Left renal pelvis (tissue), 4 donors: ENCODE measurements at places on chromosomes 7 and 10. TPM values are rescaled to one million over a fixed set of nuclear protein-coding genes. Genes with fewer than 3 reads are reported as not detected.

JAKMIP3 gene
- 0.27 TPM for polyA plus RNA-seq

DNA sequence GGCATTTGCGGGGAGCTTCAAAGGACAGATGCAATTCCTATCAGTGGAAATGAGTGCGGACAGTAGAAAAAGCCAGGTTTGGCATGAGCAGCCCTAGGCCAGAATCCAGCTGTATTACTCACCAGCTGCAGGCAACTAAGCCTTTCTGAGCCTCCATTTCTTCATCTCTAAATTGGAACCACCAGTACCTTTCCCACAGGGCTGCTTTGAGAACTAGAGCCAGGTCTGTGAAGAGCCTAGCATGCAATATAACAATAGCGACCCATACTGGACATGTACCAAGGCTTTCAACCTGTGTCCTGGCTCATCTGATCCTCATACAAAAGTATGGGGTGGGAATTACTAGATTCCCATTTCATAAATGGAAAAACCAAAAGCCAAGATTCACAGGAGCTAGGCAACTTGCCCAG, 101.0 kb downstream of the GSAP start:
- no peak for DNase-seq

GRCh38 chr7:75856536-75856935, 22.3 kb upstream of the RHBDD2 start:
- no peak for DNase-seq

DNA sequence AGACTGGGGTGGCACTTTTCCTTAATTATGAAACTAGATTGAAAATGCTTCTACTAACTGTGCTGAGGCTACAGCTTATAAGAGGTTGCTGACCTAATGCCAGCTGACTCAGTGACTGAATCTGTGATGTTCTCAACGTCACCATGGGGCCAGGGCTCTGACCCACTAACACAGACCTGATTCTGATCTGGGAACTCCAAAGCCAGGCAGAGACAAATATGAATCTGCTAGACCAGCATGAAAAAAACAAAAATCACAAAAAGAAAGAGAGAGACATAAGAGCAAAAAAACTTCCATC, 16.1 kb downstream of the USP6NL start:
- no peak for DNase-seq

TAS2R5 gene
- polyA plus RNA-seq: 1.7 TPM

DNA sequence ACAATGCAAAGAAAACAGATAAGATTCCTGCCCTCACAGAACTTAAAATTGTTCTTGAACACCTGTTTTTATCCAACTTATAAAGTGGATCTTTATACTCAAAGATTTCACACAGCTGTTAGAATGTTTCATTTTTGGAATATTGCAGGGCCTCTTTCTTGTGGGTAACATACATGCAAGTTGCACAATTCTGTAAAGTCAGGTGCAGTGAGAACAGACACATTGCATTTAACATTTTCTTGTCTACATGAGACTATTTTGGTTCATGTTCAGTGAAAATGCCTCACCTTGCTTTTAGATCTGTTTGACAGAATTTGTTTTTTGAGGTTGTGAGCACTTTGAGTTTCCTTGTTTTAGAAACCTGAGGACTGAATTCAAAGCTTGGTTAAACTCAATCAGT, 707.8 kb downstream of the SUGCT start:
- no peak for DNase-seq

DNA sequence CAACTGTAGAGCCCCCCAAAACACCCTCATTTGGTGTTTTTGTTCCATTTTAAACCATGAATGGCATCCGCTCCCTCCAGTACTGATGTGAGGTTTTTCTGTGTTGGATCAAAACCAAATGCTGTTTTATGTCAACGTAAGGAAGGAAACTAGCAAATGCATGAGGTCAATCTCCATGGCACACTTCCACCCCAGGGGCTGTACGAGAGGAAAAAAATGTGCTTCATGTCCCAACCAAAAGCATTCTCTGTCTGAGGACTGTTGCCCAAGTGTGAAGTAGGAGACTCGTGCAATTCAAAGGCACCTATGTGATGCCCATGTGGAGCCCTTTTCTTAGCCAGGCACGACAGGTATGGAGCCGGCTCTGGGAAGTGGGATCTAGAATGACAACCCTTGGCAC, 180.3 kb upstream of the MKI67 start:
- DNase-seq: no peak

GRCh38 chr7:129859183-129859582, 93.6 kb downstream of the UBE2H start:
- no peak for DNase-seq

DNA sequence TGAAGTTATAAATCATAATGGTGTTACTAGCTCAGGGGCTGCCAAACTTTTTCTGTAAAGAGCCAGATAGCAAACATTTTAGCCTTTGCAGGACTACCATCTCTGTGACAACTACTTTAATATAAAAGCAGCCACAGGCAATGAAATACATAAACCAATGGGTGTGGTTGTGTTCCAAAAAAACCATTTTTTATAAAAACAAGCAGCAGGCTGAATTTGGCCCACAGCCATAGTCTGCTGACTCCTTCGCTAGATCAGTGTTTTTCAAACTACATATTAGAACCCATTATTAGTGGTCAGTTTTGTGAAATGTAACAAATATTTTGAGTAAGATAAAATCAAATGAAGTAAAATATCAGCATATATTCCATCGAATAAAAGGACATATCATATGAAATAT, 13.6 kb downstream of the GNG11 start:
- DNase-seq: no peak
